Activated T-helper 17 cell treated with anti-CD3 and anti-CD28 coated beads, Interleukin-2, amount 50 U/mL, for 72 hours (primary cell): ENCODE measurements at places on chromosomes 11 and 22. TPM values are rescaled to one million over a fixed set of nuclear protein-coding genes. Genes with fewer than 3 reads are reported as not detected.
A peak's percentile ranks its signal among the peaks of the same experiment; 100 is the strongest.

Gene FXYD2
- not detected for total RNA-seq

DNA sequence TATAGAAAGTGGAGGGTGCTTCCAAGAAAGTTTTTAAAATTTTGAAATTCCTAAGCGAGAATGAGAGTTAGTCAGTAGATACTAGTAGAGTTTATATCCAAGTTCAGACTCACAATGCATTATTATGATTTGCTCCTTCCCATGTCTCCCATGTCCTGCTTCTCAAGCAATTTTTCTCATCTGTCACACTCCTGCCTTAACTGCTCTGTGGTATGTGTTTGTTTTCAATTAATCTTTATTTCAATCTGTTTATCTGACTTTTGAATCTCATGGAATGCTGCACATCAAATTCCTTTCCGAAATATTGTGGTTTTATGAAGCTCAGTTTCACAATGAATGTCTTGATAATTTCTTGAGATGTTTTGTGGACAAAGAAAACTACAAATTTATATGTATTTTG lies 18.1 kb downstream of the THY1 start:
- no peak for ATAC-seq

GRCh38 chr22:45039133-45039532 lies 29.3 kb upstream of the PHF21B start:
- no peak for ATAC-seq

DNA sequence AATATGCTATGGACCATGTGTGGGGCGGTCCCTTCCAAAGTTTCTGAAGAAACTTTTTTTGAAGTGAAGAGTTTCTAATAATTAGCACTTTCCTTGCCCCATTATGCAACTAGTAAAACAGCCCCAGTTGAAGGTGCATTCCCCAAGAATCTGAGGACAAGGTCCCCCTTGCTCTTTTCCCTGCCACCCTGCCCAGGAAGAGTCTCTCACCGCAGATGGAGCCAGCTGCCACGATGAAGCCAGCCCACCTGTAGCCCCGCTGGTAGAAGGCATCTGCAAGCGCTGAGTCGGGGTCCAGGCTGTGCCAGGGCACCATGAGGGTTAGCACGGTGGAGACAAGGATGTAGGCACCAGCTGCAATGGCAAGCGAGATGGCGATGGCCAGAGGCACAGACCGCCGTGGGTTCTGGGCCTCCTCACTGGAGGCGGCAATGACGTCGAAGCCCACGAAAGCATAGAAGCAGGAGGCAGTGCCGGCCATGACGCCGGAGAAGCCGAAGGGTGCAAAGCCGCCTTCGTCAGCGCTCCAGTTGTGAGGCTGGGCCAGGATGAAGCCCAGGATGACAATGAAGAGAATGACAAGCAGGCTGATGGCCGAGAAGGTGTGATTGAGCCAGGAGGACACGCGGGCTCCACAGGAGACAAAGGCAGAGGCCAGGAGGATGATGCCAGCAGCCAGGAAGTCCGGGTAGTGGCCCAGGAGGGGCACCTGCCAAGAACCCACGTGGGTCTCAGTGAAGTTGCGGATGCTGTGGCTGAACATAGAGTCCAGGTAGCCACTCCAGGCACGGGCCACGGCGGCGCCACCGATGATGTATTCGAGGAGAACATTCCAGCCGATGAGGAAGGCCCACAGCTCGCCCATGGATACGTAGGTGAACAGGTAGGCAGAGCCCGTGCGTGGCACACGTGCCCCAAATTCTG lies 1.5 kb downstream of the SLC7A4 start:
- no peak for ATAC-seq

DNA sequence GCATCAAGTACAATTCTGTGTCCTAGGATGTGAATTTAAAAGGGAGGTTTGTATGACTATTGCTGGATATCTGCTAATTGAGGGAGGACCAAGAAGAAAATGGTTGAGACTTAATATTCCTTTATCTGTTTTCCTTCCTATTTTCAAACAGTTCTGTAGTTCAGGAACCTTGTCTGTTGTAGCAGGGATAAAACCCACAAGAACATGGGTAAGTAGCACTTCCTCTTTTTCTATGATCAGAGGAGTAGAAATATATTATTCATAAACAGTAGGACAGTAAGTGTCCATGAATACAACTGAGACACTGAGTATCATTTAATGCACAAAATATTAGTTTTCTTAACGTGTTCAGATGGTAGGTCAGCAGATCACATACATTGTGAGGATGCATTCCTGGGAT lies 7.6 kb downstream of the MS4A3 start:
- ATAC-seq: no peak

- peak; percentile 45 for ATAC-seq
Observed at GRCh38 chr11:22787551-22788162, 41.9 kb downstream of the SVIP start.

Gene OR56A1
- total RNA-seq: not detected

DNA sequence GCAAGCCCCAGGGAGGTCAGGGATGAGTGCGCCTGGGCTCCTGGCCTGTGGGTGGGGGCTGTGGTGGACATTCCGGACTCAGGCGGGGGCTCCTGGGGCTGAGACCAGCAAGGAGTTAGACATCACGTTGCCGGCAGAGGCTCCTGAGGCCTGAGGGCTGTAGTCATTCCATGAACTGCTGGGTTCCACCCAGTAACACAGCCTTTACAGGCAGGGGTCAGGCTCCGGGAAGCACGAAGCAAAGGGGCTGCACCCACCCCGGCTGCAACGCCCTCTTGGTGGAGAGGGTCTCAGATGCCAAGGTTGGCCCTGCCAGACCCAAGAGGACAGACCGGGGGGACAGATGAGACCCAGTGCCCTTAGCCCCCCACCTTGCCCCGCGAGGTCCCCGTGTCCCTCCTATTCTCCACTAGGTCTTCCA lies 9.0 kb downstream of the TNNT3 start:
- no peak for ATAC-seq

Gene HTR3B
- not detected for total RNA-seq
